ENCODE measurements at places on chromosomes 1 and 21.

DNA sequence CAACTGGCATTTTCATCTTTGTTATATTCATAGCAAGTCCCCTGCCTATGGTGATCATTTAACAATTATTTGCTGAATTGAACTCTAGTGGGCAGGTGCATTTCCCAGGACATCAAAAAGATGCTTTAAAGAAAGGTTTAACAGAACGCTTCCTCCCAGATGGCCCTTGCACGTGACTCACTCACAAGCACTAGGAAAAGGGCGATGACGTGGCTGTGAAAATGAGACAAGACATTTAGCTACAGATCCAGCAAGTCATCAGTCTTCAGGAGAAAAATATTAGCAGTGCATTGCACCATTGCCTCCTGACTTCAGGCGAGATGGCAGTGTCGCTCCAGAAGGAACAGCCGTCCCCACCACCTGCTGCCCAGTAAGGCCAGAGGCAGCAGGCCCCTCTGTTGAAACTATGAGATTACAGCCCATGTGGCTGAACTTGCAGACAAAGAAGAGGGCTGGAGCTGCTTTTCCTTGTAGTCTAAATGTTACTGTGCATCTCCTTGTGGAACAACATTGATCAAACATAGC lies 37.2 kb downstream of the DSCAM start:
- DNase-seq: no peak

DNA sequence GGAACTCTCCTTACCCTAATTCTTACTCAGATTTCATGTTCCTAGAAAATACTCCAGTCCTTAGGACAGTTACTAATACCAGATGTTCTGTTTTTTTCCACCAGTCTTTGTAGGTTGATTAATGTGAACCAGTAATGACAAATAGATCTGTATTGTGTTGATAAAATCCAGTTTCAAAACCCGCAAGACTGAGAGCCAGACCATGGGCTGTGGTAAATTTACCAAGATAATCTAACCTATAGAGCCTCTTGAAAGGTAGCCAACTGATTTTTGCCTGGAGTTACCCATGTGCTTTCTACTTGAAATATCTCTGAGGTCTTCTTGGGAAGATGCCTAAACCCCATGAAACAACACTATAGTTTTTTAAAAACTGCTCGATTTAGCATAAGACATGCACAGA lies 46.5 kb upstream of the CDC7 start:
- DNase-seq: no peak

DNA sequence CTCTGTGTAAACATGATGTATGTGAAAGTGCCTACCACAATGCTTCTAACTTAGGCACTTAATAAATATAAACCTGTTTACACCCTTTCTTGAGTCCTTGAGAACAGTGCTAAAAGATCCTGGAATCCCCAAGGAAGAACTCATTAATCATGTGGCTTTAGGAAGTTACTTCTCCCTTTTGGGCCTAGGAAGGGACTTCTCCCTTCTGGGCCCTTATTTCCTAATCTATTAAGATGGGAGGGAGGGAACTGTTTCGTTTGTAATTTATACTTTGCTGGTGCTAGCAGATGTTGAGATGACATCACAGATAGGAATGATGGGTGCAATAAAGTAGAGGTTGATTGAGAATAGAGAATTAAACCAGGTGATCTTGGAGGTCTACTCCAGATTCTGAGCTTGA lies 1.2 kb downstream of the BTF3L4 start:
- DNase-seq: no peak

- DNase-seq: peak; percentile 2
Observed at GRCh38 chr21:41802198-41802584, 35.3 kb upstream of the RIPK4 start.

GRCh38 chr21:24372506-24372905 lies 1234.8 kb downstream of the MRPL39 start:
- peak; percentile 11 for DNase-seq

GRCh38 chr21:24577301-24577700 lies 1030.0 kb downstream of the MRPL39 start:
- DNase-seq: no peak

GRCh38 chr1:31108861-31109260 lies 43.3 kb upstream of the PUM1 start:
- DNase-seq: no peak

- DNase-seq: peak; percentile 52
Observed at GRCh38 chr1:97186381-97186780, 464.8 kb downstream of the PTBP2 start.

GRCh38 chr1:226351709-226352108 lies 42.7 kb upstream of the LIN9 start:
- DNase-seq: no peak

DNA sequence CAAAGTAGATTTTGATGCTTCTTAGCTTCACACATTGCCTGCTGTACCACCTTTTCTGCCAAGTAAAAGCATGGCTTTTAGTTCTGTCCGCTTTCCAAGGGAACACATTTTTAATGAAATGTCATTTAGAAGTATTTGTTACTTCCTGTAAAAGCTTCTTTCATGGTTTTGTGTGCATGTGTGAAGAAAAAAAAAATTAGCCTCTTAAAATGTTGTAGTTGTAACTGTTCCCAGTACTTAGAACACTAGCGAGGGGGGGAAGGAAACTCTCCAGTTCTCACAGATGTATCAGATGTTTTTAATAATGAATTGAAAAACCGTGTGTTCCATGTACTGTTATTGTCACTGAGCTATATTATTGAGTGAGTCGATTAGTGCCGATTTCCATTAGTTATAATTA lies 568.3 kb upstream of the ADGRL2 start:
- DNase-seq: no peak

GRCh38 chr1:211267204-211267857 lies 8.2 kb downstream of the RCOR3 start:
- no peak for DNase-seq

DNA sequence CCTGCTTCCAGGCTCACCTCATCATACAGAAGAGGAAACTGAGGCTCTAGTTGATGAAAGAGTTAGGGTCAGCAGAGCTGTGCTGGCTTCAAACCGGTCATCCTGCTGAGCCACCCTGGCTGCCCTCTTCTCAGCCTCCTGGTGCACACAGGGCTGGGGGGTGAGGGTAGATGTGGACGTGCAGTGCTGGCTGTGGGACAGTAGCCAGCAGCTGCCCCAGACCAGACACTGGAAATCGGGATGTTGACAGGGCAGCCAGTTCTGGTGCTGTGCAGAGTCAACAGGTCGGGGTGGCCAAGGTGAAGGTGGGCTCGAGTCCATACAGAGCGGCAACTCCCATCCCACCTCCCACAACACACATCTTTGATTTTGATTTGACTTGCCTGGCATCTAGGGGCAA lies 1.5 kb upstream of the CLCNKA start:
- DNase-seq: no peak

GRCh38 chr1:28909198-28909597 lies 5.2 kb upstream of the EPB41 start:
- DNase-seq: no peak

DNA sequence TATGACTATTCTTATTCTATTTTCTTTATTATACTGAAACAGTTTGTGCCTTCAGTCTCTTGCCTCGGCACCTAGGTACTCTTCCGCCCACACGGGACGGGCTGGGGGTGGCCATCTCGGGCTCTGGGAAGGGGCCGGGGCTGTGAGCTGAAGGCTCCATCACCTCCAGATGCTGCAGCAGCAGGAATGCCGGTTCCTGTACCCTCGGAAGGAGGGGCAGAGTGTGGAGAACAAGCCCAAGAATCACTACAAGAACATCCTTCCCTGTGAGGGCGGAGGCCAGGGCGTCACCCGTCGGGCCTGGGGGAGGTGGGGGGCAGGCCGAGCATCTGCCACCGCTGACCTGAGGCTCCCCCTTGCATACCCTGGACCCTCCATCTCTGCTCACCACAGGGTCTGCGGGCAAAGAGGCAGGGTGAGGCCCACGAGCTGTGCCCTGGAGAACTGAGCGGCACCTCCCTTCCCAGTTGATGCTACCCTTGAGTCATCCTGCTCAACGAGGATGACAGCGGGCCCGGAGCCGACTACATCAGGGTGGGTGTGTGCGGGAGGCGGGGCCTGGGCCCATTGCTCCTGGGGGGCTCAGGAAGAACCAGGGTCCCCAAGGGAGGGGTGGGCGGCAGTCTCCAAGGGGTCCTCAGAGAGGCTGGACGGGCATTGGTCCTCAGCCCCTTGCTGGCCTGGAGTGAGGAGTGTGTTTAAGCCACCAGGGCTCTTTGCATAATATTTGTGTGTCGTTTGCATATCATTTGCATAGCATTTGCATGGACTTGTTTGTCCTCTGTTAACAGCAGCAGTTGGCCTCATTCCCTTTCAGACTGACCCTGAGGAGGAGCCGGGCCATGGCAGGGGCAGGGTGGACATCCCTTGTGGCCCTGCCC lies 7.5 kb downstream of the RNF223 start:
- DNase-seq: no peak

- no peak for DNase-seq
Observed at GRCh38 chr1:20115479-20115878, 3.9 kb downstream of the PLA2G2D start.

- DNase-seq: no peak
Observed at GRCh38 chr1:234848972-234849649, 239.1 kb upstream of the IRF2BP2 start.

GRCh38 chr1:228346731-228347130 lies 59.9 kb downstream of the TRIM11 start:
- DNase-seq: no peak

DNA sequence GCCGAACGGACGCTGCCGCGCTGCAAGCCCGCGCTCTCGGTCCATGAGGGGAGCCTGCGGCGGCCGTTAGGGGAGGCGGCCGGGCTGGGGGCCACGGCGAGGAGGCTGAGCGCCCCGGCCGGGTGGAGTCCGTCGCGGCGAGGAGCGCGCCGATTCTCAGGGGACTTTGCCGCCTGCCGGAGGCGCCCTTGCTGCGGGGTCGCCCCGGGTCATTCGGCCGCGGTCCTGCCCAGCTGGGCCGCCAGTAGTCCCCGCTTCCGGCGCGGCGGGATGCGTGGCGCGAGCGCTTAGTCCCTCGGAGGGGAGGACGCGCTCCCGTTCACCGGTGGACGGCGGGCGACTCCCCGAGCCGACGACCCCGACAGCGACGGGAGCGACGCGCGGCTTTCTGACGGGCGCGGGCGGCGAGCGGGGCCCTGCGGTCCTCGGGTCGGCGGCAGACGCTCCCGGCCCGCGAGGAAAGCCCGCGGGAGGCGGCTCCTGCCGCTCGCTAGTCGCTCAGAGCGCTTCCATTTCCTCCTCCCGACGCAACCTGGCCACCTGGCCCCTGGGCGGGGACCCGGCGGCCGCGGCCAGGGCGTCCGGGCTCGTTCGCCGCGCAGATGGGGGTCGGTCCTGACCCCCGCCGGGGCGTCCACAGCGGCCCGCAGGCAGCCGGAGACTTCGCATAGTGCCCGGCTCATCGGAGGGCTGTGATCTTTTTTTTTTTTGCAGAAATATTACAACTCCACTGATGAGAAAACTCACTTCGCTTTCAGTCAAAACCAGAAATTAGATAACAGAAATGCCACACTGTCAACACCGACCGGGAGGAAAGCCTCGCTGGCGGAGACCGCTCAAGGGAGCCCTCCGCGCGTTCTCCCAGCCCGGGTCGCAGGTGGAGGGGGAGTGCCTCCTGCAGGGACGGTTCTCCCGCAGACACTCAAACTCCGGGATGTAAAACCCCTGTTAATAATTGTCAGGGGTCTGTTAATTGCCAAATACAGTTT lies 641 bp upstream of the ZBTB21 start:
- DNase-seq: peak; percentile 2

GRCh38 chr21:35178827-35179226 lies 129.7 kb upstream of the RUNX1 start:
- peak; percentile 62 for DNase-seq

DNA sequence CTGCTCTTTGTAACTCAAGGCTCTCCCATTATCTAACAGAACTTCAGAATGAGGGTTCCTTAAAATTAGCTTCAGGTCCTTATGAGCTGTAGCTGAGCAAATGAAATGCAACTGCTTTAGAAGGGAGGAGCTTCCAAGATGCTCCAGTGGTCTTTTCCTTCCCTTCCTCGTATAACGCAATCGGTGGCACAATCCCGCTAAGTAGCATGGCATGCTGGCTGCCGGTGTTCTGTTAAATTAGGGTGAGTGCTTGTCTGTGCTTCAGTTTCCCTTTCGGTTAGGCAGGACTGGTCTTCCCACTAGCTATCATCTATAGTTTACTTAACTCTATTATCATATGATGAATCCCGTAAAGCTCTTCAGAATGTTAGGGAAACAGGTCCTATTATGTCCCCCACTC lies 917 bp downstream of the KIAA0040 start:
- no peak for DNase-seq

DNA sequence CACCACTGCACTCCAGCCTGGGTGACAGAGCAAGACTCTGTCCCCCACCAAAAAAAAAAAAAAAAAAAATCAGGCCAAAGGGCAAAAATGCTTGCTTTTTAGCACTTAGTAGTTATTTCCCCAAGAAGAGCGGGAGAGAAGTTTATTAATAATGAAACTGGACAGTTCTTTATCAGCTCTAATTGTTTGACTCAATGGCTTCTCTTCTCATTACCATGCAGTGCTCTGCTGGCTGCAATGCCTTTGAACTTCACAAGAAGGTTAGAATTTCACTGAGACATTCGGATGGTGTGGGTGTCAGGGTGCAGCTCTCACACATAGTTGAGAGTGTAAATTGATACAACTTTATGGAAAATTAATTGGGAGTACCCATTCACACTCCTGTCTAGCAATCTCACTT lies 63.7 kb downstream of the EDARADD start:
- DNase-seq: no peak

GRCh38 chr1:34828611-34829010 lies 30.9 kb downstream of the SMIM12 start:
- DNase-seq: no peak

DNA sequence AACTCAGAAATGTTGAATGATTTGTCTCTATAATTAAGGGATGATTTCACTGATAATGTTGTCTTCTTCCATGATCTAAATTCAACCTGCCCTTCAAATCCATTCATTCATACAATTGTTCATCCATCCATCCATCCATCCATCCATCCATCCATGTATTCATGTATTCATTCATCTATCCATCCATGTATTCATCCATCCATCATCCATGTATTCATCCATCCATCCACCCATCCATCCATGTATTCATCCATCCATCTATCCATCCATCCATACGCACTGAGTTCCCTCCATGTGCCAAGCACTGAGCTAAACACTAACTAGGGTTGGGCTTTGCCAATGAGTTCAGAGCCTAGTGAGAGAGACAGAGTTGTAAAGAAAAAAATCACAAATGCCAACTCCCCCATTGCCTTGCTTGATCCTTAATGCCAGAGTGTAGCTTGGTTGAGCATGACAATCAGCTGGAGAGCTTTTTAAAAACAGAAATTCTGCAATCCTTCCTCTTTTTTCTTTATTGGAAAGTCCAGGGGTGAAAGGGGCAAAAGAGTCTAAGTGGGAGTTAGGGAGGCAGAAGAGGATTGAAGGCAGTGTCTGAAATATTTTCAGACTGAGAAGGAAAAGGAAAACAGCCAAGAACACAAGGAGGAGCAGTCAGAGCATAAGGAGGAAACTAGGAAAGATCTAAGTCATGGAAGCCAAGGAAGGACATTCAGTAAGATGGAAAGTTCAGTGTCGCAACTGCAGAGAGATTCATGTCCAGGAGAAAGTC lies 92.4 kb upstream of the ERG start:
- no peak for DNase-seq

DNA sequence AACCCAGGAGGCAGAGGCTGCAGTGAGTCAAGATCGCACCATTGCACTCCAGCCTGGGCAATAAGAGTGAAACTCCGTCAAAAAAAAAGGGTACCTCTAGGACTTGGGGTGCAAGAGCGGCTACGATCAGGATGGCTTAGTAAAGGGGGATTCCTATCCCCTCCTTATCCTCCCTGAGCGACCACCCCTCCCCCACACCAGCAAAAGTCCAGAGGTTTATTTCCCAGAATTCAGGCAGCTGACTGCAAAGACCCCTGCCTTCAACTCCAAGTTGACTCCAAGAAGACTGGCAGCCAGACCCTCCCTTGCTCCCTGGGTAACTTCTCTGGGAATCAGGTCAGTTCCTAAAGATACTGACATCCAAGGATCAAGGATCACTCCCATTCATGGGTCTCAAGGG lies 12.4 kb upstream of the PRDM16 start:
- DNase-seq: no peak
